ENCODE measurements at places on chromosomes 5 and 9.

DNA sequence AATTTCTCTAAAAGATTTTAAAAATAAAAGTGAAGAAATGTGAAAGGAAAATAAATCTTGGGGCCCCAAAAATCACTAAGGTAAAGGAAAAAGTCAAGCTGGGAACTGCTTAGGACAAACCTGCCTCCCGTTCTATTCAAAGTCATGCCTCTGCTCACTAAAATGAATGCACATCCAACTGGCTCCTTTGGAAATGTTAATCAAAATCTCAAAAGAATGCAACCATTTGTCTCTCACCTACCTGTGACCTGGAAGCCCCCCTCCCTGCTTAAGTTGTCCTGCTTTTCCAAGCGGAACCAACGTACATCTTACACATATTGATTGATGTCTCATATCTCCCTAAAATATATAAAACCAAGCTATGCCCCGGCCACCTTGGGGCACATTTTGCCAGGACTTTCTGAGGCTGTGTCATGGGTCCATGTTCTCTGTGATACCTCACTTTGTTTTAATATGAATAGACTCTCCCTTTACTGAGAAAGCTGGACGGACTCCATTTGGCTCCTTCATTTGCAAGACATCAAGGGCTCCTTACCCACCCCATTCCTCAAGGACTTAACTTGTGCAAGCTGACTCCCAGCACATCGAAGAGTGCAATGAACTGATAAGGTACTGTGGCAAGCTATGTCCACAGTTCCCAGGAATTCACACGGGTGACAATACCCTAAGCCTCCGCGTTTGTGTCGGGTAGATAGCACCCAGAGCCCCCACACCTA is 164.3 kb downstream of the SMC2 start:
- DNase-seq = no peak

DNA sequence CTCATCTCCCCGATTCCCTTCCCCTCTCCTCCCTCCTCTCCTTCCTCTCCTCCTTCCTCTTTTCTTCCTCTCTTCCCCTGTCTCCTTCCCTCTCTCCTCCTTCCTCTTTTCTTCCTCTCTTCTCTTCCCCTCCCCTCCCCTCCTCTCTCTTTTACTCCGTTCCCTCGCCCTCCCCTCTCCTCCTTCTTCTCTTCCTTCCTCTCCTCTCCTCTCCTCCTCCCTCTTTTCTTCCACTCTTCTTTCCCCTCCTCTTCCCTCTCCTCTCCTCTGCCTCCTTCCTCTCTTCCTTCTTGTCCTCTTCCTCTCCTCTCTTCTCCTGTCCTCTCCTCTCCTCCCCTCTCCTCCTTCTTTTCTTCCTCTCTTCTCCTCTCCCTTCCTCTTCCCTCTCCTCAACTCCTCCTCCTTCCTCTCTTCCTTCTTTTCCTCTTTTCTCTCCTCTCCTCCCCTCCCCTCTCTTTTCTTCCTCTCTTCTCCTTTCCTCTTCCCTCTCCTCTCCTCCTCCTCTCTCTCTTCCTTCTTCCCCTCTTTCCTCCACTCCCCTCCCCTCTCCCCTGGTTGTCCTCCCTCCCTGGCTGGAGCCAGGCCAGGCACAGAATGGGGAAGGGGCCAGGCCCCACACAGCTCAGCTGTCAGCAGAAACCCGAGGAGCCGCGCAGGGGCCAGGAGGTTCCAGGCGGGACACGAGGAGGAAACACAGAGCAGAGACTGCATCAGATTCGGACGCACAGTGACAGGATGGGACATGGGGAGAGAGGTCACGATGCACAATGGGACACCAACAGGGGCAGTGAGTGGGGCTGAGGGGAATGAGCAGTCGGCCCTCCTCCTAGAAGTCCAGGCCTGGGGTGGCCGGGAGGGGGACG is 48.0 kb downstream of the CAMK2A start:
- DNase-seq = no peak

DNA sequence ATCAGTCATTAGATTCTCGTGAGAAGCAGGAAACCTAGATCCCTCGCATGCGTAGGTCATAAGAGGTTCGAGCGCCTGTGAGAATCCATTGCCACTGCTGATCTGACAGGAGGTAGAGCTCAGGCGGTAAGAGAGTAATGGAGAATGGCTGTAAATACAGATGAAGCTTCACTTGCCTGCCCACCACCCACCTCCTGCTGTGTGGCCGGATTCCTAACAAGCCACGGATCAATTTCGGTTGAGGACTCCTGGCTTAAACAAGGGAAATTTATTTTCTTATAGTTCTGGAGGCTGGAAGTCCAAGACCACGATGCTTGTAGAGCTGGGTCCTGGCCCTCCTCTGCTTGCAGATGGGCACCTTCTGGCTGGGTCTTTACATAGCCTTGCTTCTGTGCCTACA is 200.4 kb downstream of the PCSK5 start:
- no peak for DNase-seq

- no peak for DNase-seq
These were observed 4.1 kb downstream of the RAPGEF6 start for GRCh38 chr5:131630963-131631350.

- DNase-seq = peak; percentile 37
These were observed 1.5 kb downstream of the GDNF start for GRCh38 chr5:37838152-37838932.

GRCh38 chr5:152424501-152424900 is 19.4 kb upstream of the NMUR2 start:
- no peak for DNase-seq

- DNase-seq = no peak
These were observed 4.9 kb downstream of the SMIM3 start for GRCh38 chr5:150783422-150783928.

DNA sequence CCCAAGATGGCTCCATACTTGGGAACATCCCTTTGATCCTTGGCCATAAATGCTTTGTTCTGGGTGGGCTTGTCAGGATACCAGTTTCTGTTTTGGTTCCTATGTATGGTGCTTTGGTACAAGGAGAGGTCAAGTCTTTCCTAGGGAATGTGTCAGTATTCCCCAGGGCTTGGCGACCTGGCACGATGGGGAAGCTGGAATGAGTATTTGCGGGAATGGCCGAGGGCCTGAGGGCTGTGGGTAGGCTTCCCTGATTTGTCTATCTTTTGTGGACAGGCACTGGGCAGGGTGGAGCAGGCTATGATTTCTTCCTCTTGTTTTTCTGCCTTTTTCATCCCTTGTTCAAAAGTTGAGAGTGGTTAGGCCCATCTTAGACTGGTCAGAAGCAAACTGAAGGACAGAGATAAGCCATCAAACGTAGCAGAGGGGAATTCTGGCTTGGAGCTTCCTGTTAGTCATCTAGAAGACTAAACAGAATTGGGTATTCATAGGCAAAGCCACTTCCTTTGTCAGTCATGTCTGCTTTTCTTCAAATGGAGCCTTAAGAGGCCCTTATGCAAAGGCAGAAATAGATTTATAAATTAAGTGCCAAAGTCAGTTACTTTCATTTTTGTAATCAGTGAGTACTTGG is 13.7 kb downstream of the DOCK2 start:
- no peak for DNase-seq

GRCh38 chr5:168833383-168833782 is 254.2 kb upstream of the PANK3 start:
- no peak for DNase-seq

GRCh38 chr9:135413461-135413860 is 66.1 kb upstream of the PPP1R26 start:
- no peak for DNase-seq

Measured in neural crest cell (in vitro differentiated cells).